ENCODE measurements at places on chromosomes 4 and X. TPM values are rescaled to one million over a fixed set of nuclear protein-coding genes. Genes with fewer than 3 reads are reported as not detected.

- no peak for DNase-seq
- H3K4me3 ChIP-seq, result no peak overlapping the region
- no peaks in the 10 kb centered on the region for H3K27me3 ChIP-seq
Observed at GRCh38 chr4:175166020-175166419, 247.9 kb downstream of the ADAM29 start.

GRCh38 chr4:25925486-25926201, 11.6 kb downstream of the SMIM20 start:
- peak overlapping the region; percentile 28 for H3K27ac ChIP-seq
- H3K4me1 ChIP-seq, result peaks cover 15% of the 10 kb centered on the region
- H3K36me3 ChIP-seq, result peaks cover 4% of the 10 kb centered on the region

GRCh38 chrX:138788771-138789170, 77.3 kb upstream of the FGF13 start:
- no peak overlapping the region for H3K4me3 ChIP-seq
- DNase-seq, result no peak
- H3K27me3 ChIP-seq, result no peaks in the 10 kb centered on the region
- no peaks in the 10 kb centered on the region for H3K36me3 ChIP-seq
- H3K4me1 ChIP-seq, result no peaks in the 10 kb centered on the region

DNA sequence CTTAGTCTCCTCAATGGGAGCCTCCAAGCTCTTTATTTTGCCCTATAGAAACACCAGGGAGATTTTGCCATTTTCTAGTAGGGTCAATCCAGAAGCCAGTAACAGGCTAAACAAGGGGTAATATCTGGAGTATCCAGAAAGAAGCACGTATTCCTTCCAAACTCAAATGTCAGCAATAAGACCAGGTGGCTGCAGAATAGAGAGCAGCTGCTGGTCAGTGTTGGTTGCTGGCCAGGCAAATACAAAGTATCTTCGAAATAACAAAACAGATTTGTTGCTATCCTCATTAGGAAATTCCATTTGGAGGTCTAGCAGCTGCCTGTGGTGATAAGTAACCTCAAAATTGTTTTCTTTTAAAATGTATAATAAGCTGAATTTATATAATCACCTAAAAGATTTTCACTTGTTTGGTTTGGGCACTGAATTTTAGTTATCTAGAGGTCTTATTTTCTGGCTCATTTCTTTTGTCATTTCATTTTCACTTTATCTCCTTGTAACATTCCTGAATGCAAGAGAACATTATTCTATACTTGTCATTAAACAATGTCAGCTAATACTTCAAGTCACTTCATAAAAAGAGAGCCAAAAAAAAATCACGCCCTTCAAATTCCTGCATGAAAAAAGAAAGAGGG, 320.6 kb downstream of the DTHD1 start:
- no peak overlapping the region for H3K4me3 ChIP-seq
- H3K36me3 ChIP-seq, result no peaks in the 10 kb centered on the region
- H3K27ac ChIP-seq, result no peak overlapping the region
- H3K27me3 ChIP-seq, result no peaks in the 10 kb centered on the region

GRCh38 chr4:22667332-22667940, 25.3 kb upstream of the GBA3 start:
- no peak overlapping the region for H3K4me3 ChIP-seq
- H3K4me1 ChIP-seq, result no peaks in the 10 kb centered on the region
- DNase-seq, result no peak

DNA sequence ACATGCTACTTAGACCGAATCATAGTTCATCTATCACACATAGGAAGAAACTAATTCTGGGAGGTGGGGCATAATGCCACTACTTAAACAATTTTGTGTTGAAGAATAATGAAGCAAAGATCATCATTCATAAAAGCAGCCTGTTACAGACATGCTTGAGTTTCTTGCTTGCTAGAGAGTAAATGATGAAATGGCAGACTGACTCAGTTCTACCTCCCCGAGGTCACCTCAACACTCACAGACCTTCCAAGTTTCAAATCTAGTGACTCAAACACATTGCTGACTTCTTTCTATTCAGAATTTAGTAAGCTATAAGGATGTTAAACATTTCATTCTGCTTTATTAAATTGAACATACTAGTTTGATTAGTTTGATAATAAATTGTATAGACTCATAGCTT, 636.5 kb upstream of the FRG1 start:
- H3K4me1 ChIP-seq, result no peaks in the 10 kb centered on the region
- no peak overlapping the region for H3K27ac ChIP-seq
- H3K36me3 ChIP-seq, result no peaks in the 10 kb centered on the region

GRCh38 chrX:112643721-112644120, 36.0 kb downstream of the LHFPL1 start:
- H3K27me3 ChIP-seq, result no peaks in the 10 kb centered on the region
- no peaks in the 10 kb centered on the region for H3K36me3 ChIP-seq
- DNase-seq, result no peak

- H3K27me3 ChIP-seq, result no peaks in the 10 kb centered on the region
- no peak for DNase-seq
- H3K4me3 ChIP-seq, result no peak overlapping the region
- no peaks in the 10 kb centered on the region for H3K36me3 ChIP-seq
- H3K27ac ChIP-seq, result no peak overlapping the region
Observed at GRCh38 chr4:176443646-176444409, 124.1 kb downstream of the SPCS3 start.

- H3K4me3 ChIP-seq, result peak overlapping the region; percentile 91
- no peaks in the 10 kb centered on the region for H3K27me3 ChIP-seq
- peaks cover 45% of the 10 kb centered on the region for H3K4me1 ChIP-seq
- peak overlapping the region; percentile 91 for H3K27ac ChIP-seq
- peaks cover 18% of the 10 kb centered on the region for H3K36me3 ChIP-seq
Observed at GRCh38 chrX:24150898-24151297, 1.4 kb downstream of the ZFX start.

- no peaks in the 10 kb centered on the region for H3K4me1 ChIP-seq
- no peak overlapping the region for H3K27ac ChIP-seq
- H3K4me3 ChIP-seq, result no peak overlapping the region
Observed at GRCh38 chrX:63513825-63514568, 162.9 kb upstream of the SPIN4 start.

GRCh38 chr4:153649572-153649991, 34.5 kb upstream of the TLR2 start:
- no peak overlapping the region for H3K4me3 ChIP-seq
- peaks cover 19% of the 10 kb centered on the region for H3K4me1 ChIP-seq
- no peaks in the 10 kb centered on the region for H3K36me3 ChIP-seq

DNA sequence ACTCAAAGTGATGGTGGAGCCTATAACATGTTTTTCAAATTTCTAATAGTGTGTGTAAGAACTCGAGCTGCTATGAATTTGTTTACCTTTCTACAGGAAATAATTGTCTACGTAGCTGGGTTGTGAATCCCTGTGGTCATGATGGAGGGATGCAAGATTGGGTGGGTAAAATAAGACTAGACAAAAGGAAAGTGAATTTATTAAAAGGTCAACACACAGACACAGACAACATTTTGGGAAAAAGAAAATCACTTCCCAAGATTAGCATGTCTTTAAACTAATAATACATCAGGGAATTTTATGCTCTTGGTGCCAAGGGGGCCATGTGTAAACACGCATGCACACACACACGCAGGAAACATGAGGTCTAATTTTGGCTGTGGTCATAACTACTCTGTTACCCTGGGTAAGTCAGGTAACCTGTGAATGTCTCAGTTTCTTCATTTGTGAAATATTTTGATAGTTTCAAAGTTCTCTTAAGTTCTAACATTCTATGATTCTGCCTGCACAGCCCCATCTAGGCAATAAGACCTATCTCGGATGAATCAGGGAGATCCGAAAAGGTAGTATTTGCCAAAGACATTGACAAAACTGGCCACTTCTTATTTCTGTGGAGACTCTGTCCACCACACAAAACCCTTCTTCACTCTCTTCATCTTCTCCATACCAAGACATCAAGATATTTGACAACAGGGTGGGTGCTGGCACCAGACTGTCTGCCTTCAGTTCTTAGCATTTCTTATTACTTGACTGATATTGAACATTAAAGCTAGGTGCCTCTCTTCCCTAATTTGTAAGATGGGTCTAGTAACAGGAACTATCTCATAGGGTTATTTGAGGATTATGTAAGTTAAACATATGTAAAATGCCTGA, 1.6 kb upstream of the UNC5C start:
- no peak overlapping the region for H3K27ac ChIP-seq
- DNase-seq, result no peak
- H3K27me3 ChIP-seq, result no peaks in the 10 kb centered on the region
- no peaks in the 10 kb centered on the region for H3K4me1 ChIP-seq
- H3K4me3 ChIP-seq, result no peak overlapping the region
- H3K36me3 ChIP-seq, result no peaks in the 10 kb centered on the region

DNA sequence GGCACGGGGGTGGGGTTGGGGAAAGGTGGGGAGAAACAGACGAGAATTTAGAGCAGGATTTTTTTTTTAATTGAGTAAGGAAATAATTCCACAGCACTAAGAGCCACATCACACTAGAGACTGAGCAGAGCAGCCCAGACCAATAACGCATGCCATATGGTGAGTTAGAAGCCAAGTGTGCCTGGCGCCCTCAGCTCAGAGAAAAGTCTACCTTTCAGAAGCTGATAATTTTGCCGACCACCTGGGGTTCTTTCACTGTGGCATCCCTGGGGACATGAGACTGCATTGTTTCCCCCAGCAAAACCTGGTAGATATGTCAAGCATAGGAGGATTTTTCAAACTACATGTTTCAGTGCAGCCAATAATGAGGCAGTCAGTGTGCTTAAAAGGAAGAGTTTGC, 516.8 kb downstream of the SMARCA1 start:
- H3K36me3 ChIP-seq, result no peaks in the 10 kb centered on the region
- no peak overlapping the region for H3K27ac ChIP-seq
- no peak for DNase-seq
- no peak overlapping the region for H3K4me3 ChIP-seq
- H3K27me3 ChIP-seq, result no peaks in the 10 kb centered on the region
- H3K4me1 ChIP-seq, result no peaks in the 10 kb centered on the region

Gene CENPVL2
- total RNA-seq, result not detected

GRCh38 chr4:13750594-13750993, 123.1 kb upstream of the BOD1L1 start:
- no peak for DNase-seq
- no peaks in the 10 kb centered on the region for H3K27me3 ChIP-seq
- H3K4me1 ChIP-seq, result no peaks in the 10 kb centered on the region

GRCh38 chr4:114875630-114876029, 237.8 kb downstream of the NDST4 start:
- H3K4me3 ChIP-seq, result no peak overlapping the region
- H3K27me3 ChIP-seq, result no peaks in the 10 kb centered on the region
- no peaks in the 10 kb centered on the region for H3K4me1 ChIP-seq
- no peak for DNase-seq
- H3K36me3 ChIP-seq, result no peaks in the 10 kb centered on the region
- no peak overlapping the region for H3K27ac ChIP-seq

Data from Karpas-422 (cell line).